ENCODE measurements at places on chromosomes 16 and 17.

DNA sequence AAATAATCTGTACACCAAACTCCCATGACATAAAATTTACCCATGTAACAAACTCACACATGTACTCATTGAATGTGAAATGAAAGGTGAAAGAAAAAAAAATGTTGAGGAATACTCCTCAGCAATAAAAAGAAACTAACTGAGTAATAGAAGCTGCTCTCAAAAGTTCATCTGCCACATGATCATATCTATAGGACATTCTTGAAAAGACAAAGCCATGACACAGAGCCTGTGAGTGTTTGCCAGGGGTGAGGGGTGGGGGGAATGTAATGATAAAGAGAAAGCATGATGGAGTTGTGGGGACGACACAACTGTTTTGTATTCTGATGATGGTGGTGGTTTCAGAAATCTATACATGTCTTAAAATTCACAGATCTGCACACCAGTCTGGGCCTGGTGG lies 52.2 kb upstream of the TMC5 start:
- no peak for DNase-seq
- H3K27ac ChIP-seq = no peak overlapping the region
- no peak overlapping the region for H3K4me3 ChIP-seq
- no peaks in the 10 kb centered on the region for H3K4me1 ChIP-seq
- no peaks in the 10 kb centered on the region for H3K27me3 ChIP-seq

DNA sequence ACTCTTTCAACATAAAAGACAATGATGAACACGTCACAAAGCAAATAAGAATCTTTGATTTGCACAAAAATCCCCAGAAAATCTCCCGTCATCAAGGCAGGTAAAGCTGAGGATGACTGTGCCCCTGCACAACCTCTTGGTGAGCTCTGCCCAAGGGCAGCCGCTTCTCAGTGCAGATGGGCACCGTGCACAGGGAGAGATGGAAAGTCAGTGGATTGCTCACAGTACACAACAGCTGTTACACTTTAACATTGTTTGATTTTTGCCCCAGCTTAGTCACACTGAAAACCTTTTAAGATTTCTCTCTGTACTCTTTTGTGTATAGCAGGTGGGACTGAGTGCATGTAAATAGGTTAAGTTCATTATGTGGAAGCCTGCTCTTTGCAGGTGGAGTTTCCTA lies 104.2 kb downstream of the CDK5R1 start:
- no peak overlapping the region for H3K27ac ChIP-seq
- H3K36me3 ChIP-seq = peaks cover 2% of the 10 kb centered on the region
- H3K4me3 ChIP-seq = no peak overlapping the region
- DNase-seq = no peak
- peaks cover 2% of the 10 kb centered on the region for H3K4me1 ChIP-seq
- H3K27me3 ChIP-seq = no peaks in the 10 kb centered on the region

- H3K4me1 ChIP-seq = no peaks in the 10 kb centered on the region
- peaks cover 13% of the 10 kb centered on the region for H3K27me3 ChIP-seq
These were observed 195.2 kb downstream of the RGS9 start for GRCh38 chr17:65332375-65332774.

DNA sequence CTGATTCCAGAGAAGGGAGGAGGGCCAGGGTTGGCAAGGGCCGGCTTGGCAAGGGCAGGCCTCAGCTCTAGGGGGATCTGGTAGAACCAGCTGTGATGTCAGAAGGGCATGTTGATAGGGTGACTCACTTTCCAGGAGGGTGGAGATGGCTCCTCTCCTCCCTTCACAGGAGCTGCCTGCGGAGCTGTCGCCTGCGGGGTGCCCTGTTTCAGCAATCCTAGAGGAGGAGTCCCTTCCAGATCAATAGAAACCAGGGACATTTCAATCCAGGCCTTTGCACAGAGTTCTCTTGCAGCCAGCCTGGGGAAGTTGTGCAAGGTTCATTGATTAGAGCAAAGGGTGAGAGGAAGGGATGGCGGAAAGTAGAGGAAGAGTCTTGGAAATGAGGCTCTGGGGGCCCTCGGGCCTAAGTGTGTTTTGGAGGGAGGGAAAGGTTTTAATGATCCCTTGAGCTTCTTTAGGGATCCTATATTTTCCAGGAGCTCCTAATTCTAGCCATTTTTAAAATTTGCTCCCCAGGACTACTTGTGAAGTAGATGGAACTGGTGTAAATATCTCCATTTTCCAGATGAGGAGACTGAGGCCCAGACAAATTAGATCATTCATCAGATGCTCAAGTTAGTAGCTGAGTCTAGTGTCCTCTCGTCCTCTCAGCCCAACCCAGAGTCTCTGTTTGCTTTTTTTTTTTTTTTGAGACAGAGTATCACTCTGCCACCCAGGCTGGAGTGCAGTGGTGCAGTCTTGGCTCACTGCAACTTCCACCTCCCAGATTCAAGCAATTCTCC lies 24.8 kb upstream of the CSNK2A2 start:
- H3K4me1 ChIP-seq = no peaks in the 10 kb centered on the region
- no peak for DNase-seq

- no peak overlapping the region for H3K4me3 ChIP-seq
- H3K27ac ChIP-seq = no peak overlapping the region
- no peak for DNase-seq
- H3K4me1 ChIP-seq = no peaks in the 10 kb centered on the region
- no peaks in the 10 kb centered on the region for H3K36me3 ChIP-seq
These were observed 7.5 kb downstream of the ARHGAP23 start for GRCh38 chr17:38435795-38436194.

DNA sequence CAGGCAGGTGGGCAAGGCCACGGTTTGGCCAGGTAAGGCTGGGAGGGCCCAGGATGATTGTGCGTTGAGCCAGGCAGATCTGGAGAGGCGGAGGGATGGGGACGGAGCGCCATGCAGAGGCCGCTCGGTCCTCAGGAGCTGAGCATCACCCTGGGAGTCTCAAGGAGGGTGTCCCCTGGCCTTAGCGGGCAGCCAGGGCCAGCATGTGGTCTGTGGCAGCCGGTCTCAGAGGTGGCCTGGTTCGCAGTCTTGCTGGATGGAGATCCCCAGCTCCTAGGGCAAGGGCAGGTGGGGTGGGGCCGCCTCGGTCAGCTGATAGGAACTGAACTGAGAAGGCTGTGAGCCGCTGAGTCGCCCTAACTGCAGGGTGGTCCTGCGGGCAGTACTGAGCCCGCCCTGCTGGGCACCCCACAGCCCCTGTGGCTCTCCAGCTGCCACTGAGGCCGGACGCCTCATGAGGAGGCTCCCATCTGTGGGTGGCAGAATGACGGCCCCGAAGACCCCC lies 11.6 kb upstream of the CDH15 start:
- no peak overlapping the region for H3K4me3 ChIP-seq
- no peaks in the 10 kb centered on the region for H3K27me3 ChIP-seq

DNA sequence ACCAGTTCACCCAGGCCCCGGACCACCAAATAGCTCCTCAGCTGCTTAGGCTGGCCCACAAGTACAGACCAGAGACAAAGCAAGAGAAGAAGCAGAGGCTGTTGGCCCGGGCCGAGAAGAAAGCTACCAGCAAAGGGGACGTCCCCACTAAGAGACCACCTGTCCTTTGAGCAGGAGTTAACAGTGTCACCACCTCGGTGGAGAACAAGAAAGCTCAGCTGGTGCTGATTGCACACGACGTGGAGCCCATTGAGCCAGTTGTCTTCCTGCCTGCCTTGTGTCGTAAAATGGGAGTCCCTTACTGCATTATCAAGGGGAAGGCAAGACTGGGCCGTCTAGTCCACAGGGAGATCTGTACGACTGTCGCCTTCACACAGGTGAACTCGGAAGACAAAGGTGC lies 15.4 kb downstream of the FOXF1 start:
- peaks cover 4% of the 10 kb centered on the region for H3K27me3 ChIP-seq
- no peak for DNase-seq
- H3K4me1 ChIP-seq = no peaks in the 10 kb centered on the region
- no peak overlapping the region for H3K27ac ChIP-seq
- no peak overlapping the region for H3K4me3 ChIP-seq

DNA sequence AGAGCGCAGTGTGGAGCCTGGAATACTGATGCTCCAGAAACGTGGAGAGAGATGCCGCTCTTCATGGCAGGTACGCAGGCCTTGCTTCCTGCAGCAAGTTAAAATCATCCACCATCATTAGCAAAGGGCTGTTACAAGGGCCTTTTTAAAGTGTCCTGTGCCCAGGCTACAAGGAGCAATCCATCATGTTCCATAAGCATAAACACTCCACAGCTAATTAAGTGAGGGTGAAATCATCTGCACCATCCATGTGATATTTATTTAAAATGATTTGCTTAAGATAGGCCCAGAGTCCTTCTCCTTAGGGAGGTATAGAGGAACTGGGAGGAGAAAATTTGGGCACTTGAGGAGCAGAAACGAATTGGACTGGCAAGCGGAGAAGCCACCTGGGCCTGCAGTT lies 372.1 kb downstream of the XYLT1 start:
- H3K4me1 ChIP-seq = no peaks in the 10 kb centered on the region
- no peak for DNase-seq
- H3K36me3 ChIP-seq = no peaks in the 10 kb centered on the region
- no peak overlapping the region for H3K4me3 ChIP-seq

DNA sequence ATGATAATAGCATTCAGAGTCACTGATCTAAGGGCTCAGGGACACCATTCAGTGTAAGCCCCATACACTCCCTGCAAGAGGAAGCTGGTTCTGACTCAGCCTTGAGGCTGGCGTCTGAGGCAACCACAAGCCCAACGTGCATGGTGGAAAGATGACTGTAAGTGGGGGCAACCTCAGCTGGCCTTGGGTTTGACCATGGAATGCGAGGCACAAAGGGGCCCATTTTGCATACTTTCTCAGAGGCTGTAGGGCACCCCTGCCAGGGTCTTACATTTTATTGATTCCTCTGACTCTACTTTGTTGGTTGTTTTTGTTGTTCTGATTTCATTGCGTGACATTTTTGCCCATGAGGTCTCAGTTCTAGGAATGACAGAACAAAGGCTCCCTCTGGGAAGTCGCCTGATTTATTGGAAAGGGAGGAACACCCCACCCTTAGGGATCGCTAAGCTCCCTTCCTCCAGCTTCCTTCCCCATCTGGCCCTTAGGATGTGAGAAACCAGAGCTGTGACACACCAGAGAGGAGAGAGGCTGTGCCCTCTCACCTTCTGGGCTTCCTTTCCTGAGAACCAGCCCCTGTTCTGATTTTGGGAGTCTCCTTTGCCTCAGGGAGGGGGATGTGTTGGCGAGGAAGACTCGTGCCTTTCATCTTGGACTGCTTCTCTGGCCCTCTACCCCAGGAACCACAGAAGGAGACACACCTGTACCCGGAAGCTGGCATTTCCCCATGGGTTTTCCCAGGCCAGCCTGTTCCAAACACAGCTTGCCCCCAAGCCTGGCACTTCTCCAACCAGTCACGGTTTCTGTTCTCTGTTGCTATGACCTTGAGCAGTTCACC lies 5.6 kb upstream of the CIITA start:
- peak overlapping the region; percentile 36 for H3K4me3 ChIP-seq
- no peaks in the 10 kb centered on the region for H3K36me3 ChIP-seq
- peaks cover 38% of the 10 kb centered on the region for H3K27me3 ChIP-seq
- peak overlapping the region; percentile 85 for H3K27ac ChIP-seq
- peaks cover 59% of the 10 kb centered on the region for H3K4me1 ChIP-seq
- peak; percentile 90 for DNase-seq

GRCh38 chr17:28744104-28744971 lies 527 bp downstream of the TRAF4 start:
- no peaks in the 10 kb centered on the region for H3K27me3 ChIP-seq
- peak overlapping the region; percentile 89 for H3K27ac ChIP-seq
- peaks cover 32% of the 10 kb centered on the region for H3K36me3 ChIP-seq
- H3K4me3 ChIP-seq = peak overlapping the region; percentile 90
- H3K4me1 ChIP-seq = peaks cover 31% of the 10 kb centered on the region
- peak; percentile 76 for DNase-seq

DNA sequence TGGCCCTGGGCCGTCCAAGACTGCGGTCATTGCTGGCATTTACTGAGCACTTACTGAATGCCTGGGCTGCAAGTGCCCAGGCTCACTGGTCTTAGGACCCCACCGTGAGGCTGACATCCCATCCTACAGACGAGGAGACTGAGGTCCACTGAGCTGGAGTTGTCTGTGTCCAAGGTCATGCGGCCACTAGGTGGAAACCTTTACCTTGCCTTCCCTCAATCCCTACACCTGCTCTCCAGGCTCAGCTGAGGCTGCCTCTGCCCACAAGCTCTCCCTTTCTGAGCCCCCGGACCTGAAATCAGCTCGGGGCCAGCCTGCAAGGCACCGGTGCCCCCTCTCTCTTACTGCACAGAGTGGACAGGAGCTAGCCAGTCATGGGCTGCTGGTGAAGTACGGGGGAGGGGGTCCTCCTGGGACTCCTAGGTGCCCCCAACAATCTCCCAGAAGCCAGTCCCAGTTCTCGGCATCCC lies 1.5 kb downstream of the CASKIN1 start:
- H3K4me1 ChIP-seq = peaks cover 4% of the 10 kb centered on the region
- no peak overlapping the region for H3K27ac ChIP-seq
- H3K36me3 ChIP-seq = no peaks in the 10 kb centered on the region

DNA sequence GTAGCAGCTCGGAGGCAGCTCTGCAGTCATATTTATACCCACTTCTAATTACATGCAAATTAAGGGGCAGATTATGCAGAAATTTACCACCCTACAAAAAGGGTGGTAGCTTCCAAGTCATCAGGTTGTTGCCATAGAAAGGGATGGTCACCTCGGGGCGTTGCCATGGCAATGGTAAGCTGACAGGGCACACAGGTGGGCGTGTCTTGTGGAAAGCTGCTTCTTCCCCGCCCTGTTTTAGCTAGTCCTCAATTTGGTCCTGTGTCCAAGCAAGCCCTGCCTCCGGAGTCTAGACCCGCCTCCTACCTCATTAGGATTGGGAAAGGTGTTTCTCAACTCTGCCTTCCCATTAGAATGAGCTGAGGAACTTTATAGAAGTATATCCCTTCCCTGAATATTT lies 98.7 kb downstream of the HS3ST2 start:
- H3K4me1 ChIP-seq = no peaks in the 10 kb centered on the region
- no peak overlapping the region for H3K27ac ChIP-seq
- H3K4me3 ChIP-seq = no peak overlapping the region
- H3K36me3 ChIP-seq = no peaks in the 10 kb centered on the region
- H3K27me3 ChIP-seq = peaks cover 6% of the 10 kb centered on the region
- DNase-seq = no peak

DNA sequence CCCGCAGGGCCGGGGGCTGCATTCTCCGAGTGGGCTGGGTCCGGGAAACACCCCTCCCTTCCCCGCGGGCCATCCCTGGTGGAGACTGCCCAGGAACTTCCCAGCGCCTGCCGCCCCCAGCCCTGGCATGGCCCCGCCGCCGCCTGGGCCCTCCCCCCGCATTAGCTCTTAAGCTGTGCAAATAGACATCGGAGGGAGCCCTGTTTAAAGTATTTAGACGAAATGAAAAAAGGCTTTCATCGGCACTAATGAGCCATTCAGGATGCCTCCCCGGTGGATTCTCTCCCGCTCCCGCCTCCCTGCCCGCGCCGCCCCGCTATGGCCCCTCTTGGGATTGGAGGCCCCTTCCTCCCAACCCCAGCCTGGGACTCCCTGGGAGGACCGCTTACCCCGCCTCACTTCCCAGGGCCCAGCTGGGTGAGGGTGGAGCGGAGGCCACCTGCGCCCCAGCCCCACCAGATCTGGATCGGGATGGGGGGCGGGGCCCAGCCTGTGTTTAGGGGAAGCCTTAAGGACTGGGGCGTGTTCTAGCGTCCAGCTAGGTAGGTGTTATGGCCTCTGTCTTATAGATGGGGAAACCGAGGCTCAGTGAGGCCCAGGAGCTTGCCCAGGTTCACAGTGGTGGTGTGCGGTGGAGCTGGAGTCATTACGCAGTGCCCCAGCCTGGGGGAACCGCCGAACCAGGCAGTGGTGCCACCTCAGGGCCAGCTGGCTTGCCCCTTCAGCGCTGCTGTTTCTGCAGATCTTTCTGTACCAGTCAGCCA lies 19.7 kb downstream of the SEZ6 start:
- peaks cover 2% of the 10 kb centered on the region for H3K27me3 ChIP-seq
- no peak for DNase-seq
- peaks cover 19% of the 10 kb centered on the region for H3K4me1 ChIP-seq
- no peak overlapping the region for H3K4me3 ChIP-seq
- no peak overlapping the region for H3K27ac ChIP-seq
